Urothelium cell line (cell line): ENCODE measurements at places on chromosomes 5 and 9.

GRCh38 chr9:69882998-69883565 is 62.5 kb downstream of the CFAP95 start:
- DNase-seq = no peak

DNA sequence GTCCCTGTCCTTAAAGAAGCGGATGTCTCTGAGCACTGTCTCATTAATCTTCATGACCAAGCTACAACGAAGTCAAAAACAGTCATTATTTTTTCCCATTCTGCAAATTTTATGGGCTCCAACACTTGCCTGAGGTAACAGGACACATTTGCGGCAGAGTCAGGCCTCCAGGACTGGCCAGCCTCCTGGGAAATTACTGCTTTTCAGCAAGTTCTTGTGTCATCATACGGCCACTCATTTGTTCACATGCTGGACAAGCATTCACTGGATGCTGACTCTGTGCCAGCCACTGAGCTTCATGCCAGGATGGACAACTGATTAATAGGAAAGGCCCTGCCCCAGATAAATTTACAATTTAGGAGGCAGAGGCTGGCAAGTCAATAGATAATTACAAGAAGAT is 305.7 kb downstream of the ACTL7B start:
- no peak for DNase-seq

- no peak for DNase-seq
These were observed 5.6 kb upstream of the HNRNPAB start for GRCh38 chr5:178198706-178199105.

DNA sequence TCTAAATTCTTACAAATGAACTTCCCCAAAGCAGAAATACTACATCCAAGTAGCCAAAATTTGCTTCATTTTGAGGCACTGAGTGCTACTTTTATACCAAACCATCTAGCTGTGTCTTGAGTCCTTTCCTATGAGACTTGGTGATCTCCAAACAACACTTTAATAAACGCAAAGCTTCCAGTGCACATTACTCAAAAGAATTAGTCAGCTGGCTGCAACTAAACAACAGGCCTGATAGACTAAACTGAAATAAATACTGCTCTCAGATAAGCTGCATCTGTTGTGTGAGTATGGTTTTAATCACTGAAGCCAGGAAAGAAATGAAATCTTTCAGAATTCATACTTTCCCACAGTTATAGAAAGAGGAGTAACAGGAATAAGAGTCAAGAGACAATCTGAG is 80.3 kb downstream of the VCAN start:
- no peak for DNase-seq

DNA sequence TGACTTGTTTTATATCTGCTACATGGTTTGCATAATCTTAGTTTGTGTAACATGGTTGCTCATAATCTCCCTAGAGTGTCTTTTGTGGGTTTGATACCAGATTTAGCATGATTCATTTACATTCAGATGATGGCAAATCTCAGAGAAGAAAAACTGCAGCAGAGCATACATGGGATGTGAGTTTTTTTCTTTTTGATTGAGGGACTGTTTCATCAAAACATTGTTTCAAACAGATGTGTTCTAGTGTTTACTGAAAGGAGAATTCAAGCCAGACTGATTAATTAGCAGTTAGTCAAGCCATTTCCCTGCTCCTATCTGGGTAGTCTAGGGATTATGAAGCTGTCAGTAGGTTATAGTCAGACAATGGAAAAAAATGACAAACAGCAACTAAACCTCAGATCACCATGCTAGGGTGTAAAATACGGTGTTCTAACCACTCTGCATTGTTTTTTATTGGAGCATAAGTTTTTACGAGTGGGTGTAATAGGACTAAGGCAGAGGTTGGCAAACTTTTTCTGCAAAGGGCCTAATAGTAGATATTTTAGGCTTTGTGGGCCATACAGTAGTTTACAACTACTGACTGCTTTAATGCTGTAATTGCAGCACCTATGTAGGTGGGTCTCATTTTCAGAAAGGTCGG is 10.5 kb upstream of the GDNF start:
- no peak for DNase-seq

- no peak for DNase-seq
These were observed 8.3 kb downstream of the TRIM32 start for GRCh38 chr9:116695438-116695837.

DNA sequence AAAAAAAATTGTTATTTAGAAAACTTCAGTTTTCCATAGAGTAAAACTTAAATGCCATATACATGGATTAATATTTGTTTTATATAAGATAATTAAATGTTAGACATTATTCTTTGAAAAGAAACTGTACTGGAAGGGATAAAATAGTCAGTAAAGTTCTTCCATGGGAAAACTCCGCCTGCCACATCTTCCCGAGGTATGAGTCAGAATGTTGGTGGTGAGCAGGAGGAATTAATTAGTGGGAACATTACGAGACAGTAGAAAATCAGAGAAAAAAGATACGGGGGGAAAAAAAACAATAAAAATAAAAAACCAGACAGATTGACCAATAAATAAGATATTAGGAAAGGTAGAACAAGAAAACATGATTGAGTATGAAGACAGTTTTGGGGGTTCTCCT is 930.3 kb upstream of the C9orf72 start:
- no peak for DNase-seq

DNA sequence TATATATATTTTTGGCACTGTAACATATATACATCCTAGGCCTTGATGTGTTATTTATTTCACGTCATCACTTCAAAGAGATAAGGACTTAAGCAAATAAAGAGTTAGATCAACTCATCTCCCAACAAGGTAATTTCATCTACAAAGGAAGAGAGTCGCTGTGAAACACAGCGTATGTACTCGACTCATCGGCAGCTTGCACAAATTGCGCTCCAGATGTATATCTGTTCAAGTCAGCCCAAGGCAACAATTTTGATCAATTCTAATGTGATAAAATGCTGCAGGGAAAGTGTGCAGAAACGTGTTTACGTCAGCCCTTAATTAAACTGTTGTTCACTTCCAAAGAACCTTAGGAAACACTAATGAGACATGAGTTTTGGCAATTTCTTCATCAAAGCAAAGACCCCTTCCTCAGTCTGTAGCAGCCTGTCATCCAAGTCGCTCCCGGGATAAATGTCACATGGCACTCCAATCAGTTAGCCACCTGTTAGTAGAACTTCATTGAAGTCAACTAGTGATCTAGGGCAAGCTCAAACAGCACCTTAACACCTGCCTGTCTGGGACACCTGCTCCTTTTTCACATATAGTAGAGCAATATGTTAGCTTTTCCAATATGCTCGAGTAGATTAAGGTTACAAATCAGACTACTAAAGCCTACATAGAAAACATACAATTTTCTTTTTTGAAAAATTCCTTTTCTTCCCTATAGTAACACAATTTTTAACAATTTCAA is 182.4 kb downstream of the NFIB start:
- no peak for DNase-seq

DNA sequence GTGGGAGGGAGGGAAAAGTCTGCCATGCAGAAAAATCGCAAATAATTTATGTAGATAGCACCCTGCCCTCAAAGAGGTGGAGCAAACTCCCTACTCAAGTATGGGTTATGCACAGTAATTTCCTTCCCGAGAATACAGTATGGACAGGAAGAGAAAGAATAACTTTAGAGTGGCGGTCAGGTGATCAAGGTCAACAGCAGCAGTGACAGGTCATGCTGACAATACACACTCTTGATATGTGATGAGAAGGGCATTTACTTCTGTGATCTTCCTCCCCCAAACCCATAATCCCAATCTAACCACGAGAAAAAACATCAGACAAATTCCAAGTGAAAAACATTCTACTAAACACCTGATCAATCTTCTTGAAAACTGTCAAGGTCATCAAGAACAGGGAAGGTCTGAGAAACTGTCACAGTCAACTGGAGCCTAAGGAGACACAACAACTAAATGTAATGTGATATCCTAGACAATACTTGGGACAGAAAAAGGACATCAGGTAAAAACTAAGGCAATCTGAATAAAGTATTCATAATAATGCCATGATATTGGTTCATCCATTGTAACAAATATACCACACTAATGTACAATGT is 11.7 kb downstream of the BICD2 start:
- DNase-seq = no peak

GRCh38 chr5:148626081-148626613 is 28.2 kb downstream of the HTR4 start:
- no peak for DNase-seq

- DNase-seq = no peak
These were observed 74.7 kb downstream of the PTTG1 start for GRCh38 chr5:160496334-160496733.

DNA sequence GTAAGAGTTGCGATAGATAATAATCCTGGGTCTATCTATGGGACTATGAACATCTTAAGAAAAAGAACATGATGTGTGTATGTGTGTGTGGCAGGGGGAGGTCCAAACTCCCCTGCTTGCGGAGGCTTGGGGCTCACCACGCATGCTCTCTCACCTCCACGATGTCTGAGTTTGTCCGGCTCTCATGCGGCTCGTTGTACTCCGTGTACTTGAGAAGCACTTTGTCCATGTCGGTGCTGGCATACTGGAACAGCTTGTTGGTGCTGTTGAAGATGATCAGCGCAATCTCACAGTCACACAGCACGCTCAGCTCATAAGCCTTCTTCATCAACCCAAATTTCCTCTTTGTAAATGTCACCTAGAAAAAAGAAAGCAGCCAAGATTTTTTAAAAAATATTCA is 78.5 kb downstream of the MEF2C start:
- no peak for DNase-seq

DNA sequence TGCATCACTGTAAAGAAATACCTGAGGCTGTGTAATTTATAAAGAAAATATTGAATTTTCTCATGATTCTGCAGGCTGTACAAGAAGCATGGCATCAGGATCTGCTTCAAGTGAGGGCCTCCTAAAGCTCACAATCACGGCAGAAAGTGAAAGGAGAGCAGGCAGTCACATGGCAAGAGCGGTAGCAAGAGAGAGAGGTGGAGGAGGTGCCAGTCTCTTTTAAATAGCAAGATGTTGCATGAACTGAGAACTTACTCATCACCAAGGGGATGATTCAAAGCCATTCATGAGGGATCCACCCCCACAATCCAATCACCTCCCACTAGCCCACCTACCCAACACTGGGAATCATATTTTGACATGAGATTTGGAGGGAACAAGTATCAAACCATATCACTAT is 184.5 kb upstream of the PAPPA start:
- no peak for DNase-seq

GRCh38 chr5:15827741-15828140 is 327.8 kb downstream of the FBXL7 start:
- no peak for DNase-seq

DNA sequence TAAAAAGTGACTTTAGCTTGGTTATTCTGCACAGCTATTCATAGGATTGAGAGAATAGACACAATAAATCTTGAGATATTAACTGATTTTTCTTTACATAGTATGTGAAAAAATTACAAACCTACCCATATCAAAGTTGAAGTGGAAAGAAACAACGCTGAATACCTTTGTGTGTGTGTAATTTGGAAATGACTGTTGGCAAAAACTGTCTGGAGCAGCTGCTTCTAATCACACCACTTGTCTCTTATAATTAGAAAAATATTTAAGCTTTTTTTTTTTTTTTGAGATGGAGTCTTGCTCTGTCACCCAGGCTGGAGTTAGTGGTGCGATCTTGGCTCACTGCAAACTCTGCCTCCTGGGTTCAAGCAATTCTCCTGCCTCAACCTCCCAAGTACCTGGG is 110.8 kb upstream of the POC5 start:
- DNase-seq = no peak

GRCh38 chr5:156245895-156246294 is 81.1 kb upstream of the SGCD start:
- DNase-seq = no peak

DNA sequence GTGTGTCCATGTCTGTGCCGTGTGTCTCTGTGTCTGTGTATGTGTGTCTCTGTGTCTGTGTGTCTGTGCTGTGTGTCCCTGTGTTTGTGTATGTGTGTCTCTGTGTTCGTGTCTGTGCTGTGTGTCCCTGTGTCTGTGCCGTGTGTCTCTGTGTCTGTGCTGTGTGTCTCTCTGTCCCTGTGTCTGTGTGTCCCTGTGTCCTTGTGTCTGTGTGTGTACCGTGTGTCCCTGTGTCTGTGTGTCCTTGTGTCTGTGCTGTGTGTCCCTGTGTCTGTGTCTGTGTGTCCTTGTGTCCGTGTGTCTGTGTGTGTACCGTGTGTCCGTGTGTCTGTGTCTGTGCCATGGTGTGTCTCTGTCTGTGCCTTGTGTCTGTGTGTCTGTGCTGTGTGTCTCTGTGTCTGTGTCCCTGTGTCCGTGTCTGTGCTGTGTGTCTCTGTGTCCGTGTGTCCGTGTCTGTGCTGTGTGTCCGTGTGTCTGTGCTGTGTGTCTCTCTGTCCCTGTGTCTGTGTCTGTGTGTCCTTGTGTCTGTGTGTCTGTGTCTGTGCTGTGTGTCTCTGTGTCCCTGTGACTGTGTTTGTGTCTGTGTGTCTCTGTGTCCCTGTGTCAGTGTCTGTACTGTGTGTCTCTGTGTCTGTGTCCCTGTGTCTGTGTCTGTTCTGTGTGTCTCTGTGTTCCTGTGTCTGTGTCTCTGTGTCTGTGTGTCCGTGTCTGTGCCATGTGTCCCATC is 23.2 kb downstream of the CACNA1B start:
- DNase-seq = no peak

- no peak for DNase-seq
These were observed 124.2 kb upstream of the TNPO1 start for GRCh38 chr5:72692231-72692637.

DNA sequence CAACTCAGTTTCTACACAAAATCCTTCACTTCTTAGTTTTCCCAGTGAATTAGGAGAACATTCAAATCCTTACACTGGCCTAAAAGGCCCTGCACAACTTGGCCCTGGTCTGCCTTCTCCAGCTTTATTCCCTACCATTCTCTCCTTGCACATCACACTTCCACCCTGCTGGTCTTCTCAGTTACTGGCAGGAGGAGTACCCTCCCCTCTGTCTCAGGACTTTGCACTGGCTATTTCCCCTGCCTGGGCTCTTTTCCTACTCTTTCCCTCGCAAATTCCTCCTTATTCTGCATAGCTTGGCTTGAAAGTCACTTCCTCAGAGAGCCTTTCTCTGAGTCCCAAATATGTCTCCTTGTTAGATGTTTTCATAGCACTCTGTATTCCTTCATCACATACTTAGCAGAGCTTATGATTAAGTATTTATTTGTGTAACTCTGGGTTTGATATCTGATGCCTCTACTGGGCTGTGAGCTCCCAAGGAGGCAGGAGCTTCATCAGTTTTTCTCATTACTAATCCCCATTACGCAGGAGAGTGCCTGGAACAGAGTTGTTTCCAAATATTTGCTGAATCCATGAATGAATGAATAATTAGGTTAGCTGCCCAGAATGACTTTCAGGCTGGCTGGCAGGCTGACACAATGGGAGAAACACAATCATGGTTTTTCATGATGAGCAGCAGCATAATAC is 159.8 kb upstream of the KLF9 start:
- no peak for DNase-seq

DNA sequence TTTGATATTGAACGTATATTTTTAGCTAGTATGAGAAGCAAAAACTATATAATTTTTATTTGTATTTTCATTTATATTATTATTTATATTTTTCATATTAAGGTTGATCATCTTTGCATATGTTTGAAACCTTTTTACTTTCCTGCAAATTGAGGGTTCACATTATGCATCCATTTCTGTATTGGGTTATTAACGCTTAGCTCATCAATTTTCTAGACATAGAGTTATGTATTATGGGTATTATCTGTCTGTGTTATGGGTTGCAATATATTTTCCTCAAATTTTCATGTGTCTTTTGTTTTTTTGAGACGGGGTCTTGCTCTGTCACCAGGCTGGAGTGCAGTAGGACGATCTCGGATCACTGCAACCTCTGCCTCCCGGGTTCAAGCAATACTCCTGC is 2377.0 kb upstream of the WWC1 start:
- no peak for DNase-seq

- no peak for DNase-seq
These were observed 274.4 kb downstream of the HINT1 start for GRCh38 chr5:130890610-130891009.

- DNase-seq = no peak
These were observed 1.0 kb upstream of the FAM13B start for GRCh38 chr5:138033907-138034306.
